ENCODE measurements at places on chromosomes 3 and 15. TPM values are rescaled to one million over a fixed set of nuclear protein-coding genes. Genes with fewer than 3 reads are reported as not detected.

RPL4 gene
- polyA plus RNA-seq, result 5,514 TPM

STARD5 gene
- 5.8 TPM for polyA plus RNA-seq

EXD1 gene
- not detected for polyA plus RNA-seq

DNA sequence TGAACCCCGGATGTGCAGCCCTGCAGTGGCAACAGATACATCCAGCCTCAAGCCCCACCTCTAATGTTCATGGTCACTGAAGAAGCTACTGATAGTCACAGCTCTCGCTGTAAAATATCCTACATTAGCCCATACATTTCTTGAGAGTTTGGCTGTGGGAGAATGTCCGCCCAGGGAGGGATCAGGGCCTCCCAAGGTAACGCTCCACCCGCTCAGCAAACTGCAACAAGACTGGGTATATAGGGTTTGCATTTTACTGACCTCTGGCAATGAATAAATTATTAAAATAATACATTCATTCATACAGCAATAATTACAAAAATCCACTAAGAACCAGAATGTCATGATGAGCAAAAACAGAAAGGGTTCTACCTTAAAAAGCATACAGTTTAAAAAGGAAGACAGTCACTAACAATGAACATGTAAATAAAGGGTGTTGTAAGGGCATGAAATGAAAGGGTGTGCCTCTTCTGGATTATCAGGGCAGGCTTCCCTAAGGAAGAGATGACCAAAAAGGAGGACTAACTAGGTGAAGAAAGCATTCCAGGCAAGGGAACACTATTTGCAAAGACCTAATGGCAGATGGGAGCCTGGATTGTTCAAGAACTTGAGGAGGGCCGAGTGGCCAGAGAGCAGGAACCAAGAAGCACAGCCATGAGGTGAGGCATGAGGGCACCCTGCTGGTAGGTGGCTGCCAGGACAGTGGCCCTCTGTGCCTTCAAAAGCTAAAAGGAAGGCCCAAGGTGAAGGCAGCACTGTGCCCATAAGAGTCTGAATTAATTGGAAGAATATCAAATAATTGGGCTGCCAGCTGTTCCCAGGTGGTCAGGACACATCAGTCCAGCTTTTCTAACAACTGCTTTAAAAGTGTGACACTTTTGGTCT is 28.1 kb upstream of the CTDSPL start:
- DNase-seq, result no peak

OXNAD1 gene
- polyA plus RNA-seq, result 8.1 TPM

GRCh38 chr15:69548395-69549180 is 96.0 kb downstream of the RPLP1 start:
- DNase-seq, result peak; percentile 79

GRCh38 chr3:72448858-72449257 is 399.4 kb downstream of the SHQ1 start:
- DNase-seq, result no peak

GRCh38 chr15:70090436-70091296 is 7.1 kb downstream of the TLE3 start:
- no peak for DNase-seq

SPATA12 gene
- polyA plus RNA-seq, result 0.16 TPM

- peak; percentile 67 for DNase-seq
Observed at GRCh38 chr3:188772886-188773285, 398.9 kb upstream of the TPRG1 start.

GRCh38 chr3:112900113-112900512 is 53.4 kb upstream of the CD200R1L start:
- DNase-seq, result peak; percentile 87

GOLGA8T gene
- polyA plus RNA-seq, result not detected

RLBP1 gene
- 0.25 TPM for polyA plus RNA-seq

DNA sequence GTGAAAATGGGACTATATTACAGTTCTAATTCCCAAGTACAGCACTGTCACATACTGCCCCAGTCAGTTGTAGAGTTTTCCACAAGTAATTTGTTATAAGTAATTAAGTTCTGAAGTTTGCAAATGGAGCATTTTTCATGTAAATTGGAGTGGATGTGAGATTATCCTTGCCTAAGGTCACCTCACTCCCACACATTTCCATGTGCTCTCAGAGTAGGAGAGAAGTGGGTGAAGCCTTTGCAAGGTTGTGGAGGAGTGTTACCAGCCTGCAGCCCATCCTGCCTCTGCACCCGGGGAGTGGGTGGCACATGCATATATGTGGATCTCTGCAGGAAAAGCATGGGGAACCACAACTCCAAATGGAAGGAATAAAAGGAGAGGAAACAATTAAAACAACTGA is 169.8 kb downstream of the CD47 start:
- DNase-seq, result no peak

GRCh38 chr3:31541089-31541488 is 8.4 kb downstream of the STT3B start:
- no peak for DNase-seq

GRCh38 chr15:31574766-31575165 is 248.1 kb downstream of the KLF13 start:
- DNase-seq, result no peak

GATA2 gene
- polyA plus RNA-seq, result 4.5 TPM
